ENCODE measurements at places on chromosomes 12 and 14.

DNA sequence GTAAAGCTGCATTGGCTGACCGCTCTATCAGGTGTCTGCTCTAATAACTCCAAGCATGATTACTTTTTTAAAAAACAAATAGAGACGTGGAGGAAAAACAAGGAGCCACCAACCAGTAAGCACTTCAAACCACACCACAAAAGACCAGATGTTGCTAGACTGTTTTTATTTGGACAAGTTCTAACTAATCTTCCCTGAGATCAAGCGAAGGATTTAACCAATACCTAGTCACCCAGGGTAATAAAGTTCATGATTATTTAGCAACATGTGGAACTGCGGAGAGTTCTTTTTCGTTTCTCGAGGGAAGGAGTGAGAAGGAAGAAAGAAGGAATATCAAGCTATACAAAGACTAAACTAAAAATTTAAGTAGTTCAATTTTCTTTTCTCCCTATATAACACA lies 288.1 kb downstream of the DUSP6 start:
- ATAC-seq = no peak

GRCh38 chr14:94427016-94427613 lies 25.5 kb downstream of the SERPINA11 start:
- no peak for ATAC-seq

GRCh38 chr12:7806863-7807487 lies 17.8 kb downstream of the NANOG start:
- peak; percentile 48 for ATAC-seq

- no peak for ATAC-seq
These were observed 397.8 kb upstream of the MIS18BP1 start for GRCh38 chr14:45650754-45651153.

DNA sequence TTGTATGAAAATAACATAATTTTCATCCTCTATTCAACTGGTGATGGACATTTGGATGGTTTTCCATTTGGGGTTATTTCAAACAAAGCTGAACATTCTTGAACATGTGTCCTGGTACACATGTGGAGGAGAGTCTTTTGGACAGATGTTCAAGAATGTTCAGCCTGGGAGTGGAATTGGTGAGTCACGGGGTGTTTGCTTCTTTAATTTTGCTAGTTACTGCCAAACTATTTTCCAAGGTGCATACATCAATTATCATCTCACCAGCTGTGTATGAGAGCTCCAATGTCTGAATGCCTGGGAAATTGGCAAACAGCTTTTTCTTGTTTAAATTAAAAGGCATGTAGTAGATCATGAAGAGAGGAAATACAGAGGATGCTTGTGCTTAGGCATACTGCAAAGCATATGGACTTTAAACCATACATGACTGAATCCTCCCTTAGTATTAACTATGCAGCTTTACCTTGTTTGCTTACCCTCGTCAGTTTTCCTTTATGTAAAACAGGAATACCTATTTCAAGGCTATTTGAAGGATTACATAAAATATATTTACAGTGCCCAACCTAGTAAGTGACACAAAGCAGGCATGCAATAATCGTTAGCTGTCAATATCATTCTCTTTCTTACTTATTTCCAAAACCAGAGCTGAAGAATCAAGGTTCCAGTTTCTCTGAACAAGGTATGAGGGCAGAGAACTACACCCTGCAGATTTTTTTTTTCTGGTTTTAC lies 152.1 kb downstream of the ITPR2 start:
- ATAC-seq = no peak

DNA sequence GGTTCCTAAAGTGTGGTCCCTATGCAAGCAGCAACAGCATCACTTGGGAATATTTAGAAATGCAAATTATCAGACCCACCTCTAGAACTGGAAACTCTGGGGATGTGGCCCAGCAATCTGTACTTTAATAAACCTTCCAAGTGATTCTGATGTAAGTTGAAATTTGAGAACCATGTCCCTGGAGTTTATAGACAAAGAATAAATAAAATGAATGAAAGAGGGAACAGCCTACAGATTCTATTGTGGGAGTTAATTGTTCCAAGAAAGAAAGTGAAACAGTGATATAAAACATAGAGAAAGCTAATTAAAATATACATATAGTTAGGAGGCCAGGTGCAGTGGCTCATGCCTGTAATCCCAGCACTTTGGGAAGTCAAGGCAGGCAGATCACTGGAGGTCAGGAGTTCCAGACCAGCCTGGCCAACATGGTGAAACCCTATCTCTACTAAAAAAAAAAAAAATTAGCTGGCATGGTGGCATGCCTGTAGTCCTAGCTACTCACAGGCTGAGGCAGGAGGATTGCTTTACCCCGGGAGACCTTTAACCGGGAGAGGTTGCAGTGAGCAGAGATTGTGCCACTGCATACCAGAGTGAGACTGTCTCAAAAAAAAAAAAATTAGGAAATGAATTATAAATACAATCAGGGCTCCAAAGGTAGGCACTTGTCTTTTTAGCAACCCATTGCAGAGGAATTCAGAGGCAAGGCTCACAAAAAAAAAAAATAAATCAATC lies 507.5 kb downstream of the NAV3 start:
- ATAC-seq = no peak

- no peak for ATAC-seq
These were observed 40.8 kb downstream of the NINJ2 start for GRCh38 chr12:622416-622815.

- no peak for ATAC-seq
These were observed 76.3 kb upstream of the LMNTD1 start for GRCh38 chr12:25629341-25629740.

- no peak for ATAC-seq
These were observed 29.6 kb downstream of the ACADS start for GRCh38 chr12:120755269-120755668.

DNA sequence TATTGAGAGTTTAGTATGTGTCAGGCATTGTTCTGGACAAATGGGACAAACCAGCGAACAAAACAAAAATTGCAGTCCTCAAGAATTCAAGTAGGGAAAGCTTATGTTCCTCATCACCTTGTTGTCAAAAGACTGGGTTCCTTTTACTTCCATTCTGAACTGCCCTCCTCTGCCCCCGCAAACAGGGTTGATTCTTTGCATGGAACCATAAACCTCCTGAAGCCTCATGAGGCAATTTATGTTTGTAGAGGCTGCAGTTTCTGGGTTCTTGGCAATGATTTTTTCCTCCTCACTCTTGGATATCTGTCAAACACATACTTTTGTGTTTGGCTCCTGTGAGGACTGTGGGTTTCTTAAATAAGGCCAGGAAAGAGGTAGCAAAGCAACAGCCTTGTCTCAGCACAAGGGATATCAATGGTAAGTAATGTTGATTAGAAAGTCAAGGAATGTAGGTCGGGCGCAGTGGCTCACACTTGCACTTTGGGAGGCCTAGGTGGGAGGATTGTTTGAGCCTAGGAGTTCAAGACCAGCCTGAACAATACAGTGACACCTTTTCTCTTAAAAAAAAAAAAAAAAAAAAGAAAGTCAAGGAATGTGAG lies 13.9 kb downstream of the COPZ1 start:
- ATAC-seq = no peak

GRCh38 chr12:26471560-26471959 lies 276.2 kb downstream of the SSPN start:
- ATAC-seq = peak; percentile 53

DNA sequence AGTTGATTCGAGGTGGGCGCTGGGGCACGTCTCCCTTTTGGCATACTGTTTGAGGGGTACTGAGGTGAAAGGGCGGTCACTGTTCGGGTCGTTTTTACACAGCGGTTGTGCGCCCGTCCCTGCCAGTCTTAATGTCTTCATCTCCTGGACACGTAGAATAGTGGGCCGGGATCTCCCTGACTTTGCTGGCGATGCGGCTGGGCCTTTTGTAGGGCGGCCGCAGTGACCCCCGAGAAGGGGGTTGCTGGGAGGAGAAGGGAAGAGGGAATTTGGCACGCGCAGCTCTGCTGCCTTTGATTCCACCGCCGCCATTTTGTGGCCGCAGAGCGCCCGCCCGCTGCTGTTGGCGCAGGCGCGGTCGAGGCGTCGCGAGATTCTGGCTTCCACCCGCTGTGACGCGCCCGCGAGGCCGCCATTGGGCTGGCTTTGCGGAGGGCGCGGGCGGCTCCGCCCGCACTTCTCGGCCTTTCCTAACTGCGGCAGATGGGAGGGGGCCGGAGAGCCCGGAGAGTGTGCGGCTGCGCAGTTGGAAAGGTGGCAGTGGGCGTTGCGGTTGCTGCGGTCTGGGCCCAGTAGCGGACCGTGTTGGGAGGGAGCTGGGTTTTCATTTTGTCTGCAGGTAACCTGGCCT lies 542 bp downstream of the SRSF5 start:
- ATAC-seq = peak; percentile 77

DNA sequence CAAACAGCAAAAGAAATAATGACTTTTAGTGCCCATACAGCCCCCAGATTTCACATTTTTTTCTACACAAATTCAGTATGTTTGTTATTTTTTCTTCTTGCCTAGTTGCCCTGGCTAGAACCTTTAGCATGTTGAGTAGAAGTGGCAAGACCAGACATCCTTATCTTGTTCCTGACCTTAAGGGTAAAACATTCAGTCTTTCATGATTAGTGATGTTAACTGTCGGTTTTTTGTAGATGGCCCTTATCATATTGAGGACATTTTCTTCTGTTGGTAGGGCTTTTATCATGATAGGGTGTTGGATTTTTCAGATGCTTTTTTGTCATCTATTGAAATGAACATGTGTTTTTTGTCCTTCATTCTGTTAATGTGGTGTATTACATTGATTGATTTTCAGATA lies 17.1 kb downstream of the IRAK3 start:
- ATAC-seq = no peak

- no peak for ATAC-seq
These were observed 198.6 kb downstream of the RPAP3 start for GRCh38 chr12:47507221-47507620.
